Left ventricle myocardium inferior (tissue), 1 donor: ENCODE measurements at places on chromosomes 1 and 21. TPM values are rescaled to one million over a fixed set of nuclear protein-coding genes. Genes with fewer than 3 reads are reported as not detected.
A peak's percentile ranks its signal among the peaks of the same experiment; 100 is the strongest.

- H3K4me3 ChIP-seq = no peak overlapping the region
- DNase-seq = no peak
- H3K27ac ChIP-seq = no peak overlapping the region
- H3K36me3 ChIP-seq = peaks cover 94% of the 10 kb centered on the region
- H3K4me1 ChIP-seq = peaks cover 67% of the 10 kb centered on the region
- H3K27me3 ChIP-seq = no peaks in the 10 kb centered on the region
Measured at GRCh38 chr1:228224198-228225164, 16.6 kb downstream of the OBSCN start.

Gene GOLT1A
- not detected for total RNA-seq

- peaks cover 1% of the 10 kb centered on the region for H3K4me1 ChIP-seq
- no peak for DNase-seq
- no peaks in the 10 kb centered on the region for H3K27me3 ChIP-seq
- no peak overlapping the region for H3K4me3 ChIP-seq
Measured at GRCh38 chr1:26296340-26297056, 9.9 kb downstream of the UBXN11 start.

DNA sequence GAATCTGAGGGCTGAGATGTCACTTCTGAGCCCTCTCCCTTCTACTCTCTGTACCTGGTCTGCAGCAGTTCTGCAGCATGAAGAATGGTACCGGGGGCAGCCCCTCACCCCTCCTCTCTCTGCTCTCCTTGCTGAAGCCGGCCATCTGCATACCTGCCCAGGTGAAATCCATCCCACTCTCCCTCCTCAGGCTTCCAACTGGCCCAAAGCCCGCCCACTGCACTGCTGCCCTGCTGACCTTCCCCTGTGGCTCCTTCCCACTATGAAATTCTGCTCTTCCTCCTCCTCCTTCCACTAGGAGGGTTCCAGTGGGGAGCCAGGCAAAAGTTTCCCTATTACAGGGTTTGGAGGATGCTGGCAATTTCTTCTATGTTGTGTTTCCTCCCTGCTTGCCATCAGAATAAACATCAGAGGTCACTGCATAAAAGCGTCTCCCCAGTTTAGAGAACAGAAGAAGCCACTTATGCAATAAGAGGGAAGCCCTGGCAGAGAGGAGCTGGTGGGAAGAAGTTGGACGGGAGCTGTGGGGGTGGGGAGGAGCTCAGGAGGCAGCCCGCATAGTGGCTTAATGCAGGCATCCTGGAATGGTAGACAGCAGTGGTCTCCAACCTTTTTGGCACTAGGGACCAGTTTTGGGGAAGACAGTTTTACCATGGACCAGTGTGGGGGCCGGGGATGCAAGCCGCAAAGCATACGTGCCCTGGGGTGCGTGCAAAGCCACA is 30.3 kb downstream of the TMCO4 start:
- no peak overlapping the region for H3K4me3 ChIP-seq
- no peak for DNase-seq
- H3K4me1 ChIP-seq = no peaks in the 10 kb centered on the region
- H3K36me3 ChIP-seq = peaks cover 31% of the 10 kb centered on the region
- H3K27me3 ChIP-seq = no peaks in the 10 kb centered on the region

DNA sequence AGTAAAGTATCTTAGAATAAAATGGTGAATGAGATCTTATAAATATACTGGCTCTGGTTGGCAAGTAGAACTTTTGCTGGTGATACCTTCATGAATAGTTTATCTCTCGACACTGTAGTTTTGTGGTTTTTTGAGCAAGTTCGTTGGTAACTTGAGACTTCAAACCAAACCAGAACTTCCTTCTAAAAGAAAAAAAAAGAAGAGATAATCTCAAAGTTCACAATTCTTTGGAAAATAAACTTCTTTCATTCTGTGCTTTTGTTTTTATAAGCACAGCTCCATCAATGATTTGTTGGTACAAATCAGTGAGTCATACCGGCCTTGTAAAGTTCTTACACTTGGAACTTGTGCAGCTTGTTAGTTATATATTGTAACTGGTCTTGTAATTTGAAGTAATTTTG is 2.3 kb downstream of the HIPK1 start:
- peak overlapping the region; percentile 97 for H3K27ac ChIP-seq
- no peak for DNase-seq
- peaks cover 73% of the 10 kb centered on the region for H3K4me1 ChIP-seq
- H3K27me3 ChIP-seq = no peaks in the 10 kb centered on the region

GRCh38 chr1:187977298-187977697 is 1148.5 kb downstream of the PLA2G4A start:
- no peak overlapping the region for H3K4me3 ChIP-seq
- no peaks in the 10 kb centered on the region for H3K27me3 ChIP-seq
- no peak for DNase-seq
- H3K27ac ChIP-seq = no peak overlapping the region
- H3K4me1 ChIP-seq = no peaks in the 10 kb centered on the region
- H3K36me3 ChIP-seq = no peaks in the 10 kb centered on the region

- H3K36me3 ChIP-seq = no peaks in the 10 kb centered on the region
- peaks cover 83% of the 10 kb centered on the region for H3K4me1 ChIP-seq
- peak overlapping the region; percentile 99 for H3K27ac ChIP-seq
- H3K4me3 ChIP-seq = peak overlapping the region; percentile 89
- H3K27me3 ChIP-seq = no peaks in the 10 kb centered on the region
Measured at GRCh38 chr1:55214212-55214933, 791 bp downstream of the USP24 start.

GRCh38 chr1:2638466-2639115 is 5.8 kb upstream of the MMEL1 start:
- no peak overlapping the region for H3K4me3 ChIP-seq
- no peak for DNase-seq
- H3K36me3 ChIP-seq = no peaks in the 10 kb centered on the region
- H3K4me1 ChIP-seq = peaks cover 23% of the 10 kb centered on the region
- H3K27ac ChIP-seq = no peak overlapping the region
